Stimulated activated CD4-positive, alpha-beta T cell treated with anti-CD3 and anti-CD28 coated beads, Interleukin-12 subunit alpha, Interleukin-12 subunit beta, amount 100 ng/mL, for 4 hours (primary cell): ENCODE measurements at places on chromosomes 5 and 9.

GRCh38 chr9:136295055-136295454 lies 8.8 kb downstream of the CCDC187 start:
- no peak for DNase-seq

DNA sequence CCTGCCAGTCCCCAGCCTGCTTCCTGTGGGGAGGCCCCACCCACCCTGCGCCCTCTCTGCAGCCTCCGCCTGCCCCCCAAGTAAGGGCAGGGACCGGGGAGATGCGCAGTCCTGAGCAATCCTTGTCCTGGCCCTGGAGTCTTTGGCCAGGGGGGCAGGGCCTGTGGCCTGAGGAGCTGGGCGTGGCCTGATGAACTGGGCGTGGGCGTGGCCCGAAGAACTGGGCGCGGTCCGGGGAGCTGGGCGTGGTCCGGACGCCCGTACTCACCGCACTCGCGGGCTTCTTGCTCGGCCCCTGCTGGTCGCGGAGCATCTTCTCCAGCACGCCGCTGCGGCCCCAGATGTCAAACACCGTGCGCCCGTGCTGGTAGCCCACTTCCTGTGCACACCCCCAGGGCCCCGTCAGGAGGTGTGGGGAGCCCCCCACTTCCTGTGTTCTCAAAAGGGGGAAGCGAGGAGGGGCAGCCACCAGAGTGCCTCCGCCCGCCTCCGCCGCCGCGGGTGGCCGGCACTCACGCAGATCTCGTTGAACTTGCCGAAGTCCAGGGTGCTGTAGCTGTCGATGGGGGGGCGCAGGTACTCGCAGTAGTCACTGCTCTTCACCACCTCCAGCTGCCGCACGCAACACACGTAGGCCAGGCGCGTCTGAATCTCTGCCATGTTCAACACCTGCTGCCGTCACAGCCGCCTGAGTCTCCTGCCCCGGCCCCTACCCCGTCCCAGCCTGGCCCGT lies 2.7 kb upstream of the NSMF start:
- DNase-seq = peak; percentile 63

DNA sequence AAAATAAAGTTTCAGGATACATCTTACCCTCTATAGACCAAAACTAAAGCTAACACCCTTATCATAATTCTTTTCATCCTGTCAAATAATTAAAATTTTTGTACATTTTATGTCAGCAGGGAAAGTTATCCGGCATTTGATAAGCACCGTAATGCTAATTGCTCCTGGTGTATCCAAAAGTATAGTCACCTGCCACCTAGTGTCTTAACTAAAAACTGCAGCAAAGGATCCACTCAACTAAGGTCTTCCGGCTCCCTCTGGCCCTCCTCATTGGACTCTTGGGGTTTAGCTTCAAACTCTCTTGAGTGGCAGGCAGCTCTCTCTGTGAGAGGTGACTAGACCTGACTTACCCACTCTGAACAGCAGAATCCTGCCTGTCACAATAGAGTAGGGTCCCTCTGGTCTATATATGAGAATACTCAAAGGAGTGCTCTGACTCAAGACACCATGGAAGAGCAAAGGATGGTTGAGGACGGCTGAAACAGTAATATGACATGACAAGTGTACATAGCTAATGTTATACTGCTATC lies 60.4 kb upstream of the CAST start:
- peak; percentile 5 for DNase-seq

GRCh38 chr5:63573380-63573779 lies 388.9 kb downstream of the HTR1A start:
- DNase-seq = no peak

DNA sequence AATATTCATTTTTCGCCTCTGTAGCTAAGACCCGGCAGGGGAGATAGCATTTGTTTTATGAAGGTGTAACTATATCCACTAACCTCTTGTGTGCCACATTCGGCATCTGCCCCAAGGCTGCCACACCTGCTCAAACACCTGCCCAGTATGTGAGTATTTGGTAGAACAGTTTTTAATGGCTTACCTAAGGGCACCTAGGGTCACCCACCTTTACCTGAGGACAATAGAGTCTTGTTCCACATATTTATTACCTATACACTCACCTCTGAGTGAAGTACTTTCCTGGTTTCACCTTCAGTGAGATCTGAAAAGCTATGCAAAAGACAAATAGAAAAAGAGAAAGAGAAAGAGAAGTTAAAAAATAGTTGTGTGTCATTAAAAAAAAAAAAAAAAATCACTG lies 68.0 kb upstream of the PIP5K1B start:
- DNase-seq = no peak

- DNase-seq = no peak
Measured at GRCh38 chr5:9498541-9499497, 47.1 kb downstream of the SEMA5A start.

DNA sequence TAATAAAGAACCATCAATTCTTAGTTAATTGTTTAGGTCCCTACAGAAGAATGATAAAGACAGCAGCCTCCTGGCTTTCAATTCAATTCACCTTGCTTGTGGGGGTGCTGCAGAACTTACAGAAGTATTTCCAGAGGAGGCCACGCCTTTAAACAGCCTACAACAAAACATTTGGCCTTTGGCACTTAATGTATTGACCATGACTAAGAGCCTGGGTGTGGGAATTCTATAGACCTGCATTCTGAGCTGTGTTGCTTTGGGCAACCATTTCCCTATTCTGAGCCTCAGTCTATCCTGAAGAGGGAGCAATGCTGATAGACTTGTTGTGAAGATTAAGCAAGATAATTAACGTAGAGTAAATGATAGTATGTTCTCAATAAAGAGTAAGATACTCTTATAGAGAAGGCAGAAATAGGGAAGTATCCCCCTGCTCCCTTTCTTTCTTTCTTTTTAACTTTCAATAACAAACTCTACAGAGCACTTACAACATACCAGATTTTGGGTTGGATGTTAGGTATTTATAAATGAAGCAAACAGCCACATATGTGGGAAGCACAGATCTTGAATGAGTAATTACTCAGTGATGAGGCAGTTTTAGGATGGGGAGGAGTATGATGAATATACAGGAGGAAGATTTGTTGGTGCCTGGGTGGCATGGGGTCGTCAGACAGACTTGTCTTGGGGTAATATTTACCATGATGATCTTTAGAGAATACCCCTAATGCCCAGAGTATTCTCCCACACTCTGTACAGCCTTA lies 28.4 kb downstream of the PAPPA start:
- DNase-seq = no peak

DNA sequence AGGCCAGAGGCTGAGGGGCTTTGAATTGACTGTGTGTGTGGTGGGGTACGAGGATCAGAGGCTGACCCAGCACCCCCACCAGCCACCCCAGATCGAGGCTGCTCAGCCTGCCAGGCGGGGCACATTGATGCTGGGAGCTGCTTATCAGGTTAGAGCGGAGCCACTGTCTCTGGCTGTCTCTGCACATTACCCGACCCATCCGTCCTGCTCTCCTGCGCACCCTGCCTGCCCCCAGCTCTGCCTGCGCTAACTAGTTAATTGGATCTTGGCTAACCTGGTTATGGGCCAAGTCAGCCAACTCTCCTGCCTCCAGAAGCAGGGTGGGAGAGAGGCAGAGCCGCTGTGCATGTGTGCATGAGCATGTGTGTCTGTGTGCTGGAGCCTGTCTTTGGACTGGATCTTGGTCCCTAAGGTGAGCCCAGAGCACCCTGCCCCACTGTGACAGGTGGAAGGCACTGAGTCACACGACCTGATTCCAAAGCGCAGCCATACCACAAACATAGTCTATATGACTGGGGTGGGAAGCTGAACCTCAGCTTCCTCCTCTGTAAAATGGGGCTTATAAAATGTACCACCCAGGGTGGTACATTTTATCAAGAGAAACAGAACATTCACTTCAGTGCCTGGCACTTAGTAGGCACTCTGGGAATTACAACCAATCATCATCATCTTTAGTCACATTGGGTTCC lies 39.7 kb downstream of the PCDH1 start:
- no peak for DNase-seq

DNA sequence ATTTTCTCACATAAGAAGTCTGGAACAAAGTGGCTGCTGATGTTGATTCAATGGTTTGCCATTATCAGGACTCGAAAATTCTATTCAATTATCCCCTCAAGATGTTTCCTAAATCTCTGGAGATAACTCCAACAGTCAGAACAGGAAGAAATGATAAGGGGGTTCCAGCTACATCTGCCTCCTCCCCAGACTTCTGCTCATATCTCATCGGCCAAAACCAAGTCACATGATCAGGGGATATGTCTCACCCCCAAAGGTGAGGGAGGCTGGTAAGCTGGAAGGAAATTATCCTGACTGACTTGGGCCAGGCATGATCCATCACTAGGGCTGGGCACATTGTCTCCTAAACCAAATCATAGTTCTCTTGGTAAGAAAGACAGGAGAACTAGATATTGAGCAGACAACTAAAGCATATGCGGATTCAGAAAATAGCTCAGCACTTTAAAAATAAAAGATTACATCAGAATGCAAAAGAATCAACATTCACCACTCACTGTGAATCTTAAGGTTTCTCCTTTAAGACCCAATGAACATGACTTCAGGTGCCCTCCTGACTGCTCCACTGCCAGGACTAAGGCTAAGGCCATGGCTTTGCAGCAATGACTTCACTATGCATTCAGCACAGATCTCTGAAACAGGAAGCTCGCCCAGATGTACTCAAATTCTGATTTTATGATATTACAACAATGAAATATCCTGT lies 306.3 kb downstream of the ENC1 start:
- DNase-seq = no peak

- no peak for DNase-seq
Measured at GRCh38 chr9:6414247-6414641, 1.2 kb downstream of the UHRF2 start.

DNA sequence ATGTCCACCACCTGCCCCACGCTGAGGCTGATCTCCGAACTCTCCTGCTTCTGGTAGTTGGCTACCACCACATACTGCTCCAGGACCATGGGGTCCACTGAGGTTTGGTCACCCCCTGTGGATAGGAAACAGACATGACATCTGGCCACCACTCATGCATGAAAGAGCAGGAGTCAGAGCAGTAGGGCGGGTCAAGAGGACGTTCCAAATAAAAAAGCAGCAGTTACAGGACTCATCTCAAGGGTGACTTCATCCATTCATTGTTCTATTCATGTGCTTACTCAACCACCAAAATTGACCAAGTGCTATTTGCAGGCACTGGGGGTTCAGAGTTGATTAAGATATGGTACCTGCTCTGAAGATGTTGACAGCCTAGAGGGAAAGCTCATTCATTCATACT lies 79.2 kb upstream of the UBTD2 start:
- DNase-seq = no peak

DNA sequence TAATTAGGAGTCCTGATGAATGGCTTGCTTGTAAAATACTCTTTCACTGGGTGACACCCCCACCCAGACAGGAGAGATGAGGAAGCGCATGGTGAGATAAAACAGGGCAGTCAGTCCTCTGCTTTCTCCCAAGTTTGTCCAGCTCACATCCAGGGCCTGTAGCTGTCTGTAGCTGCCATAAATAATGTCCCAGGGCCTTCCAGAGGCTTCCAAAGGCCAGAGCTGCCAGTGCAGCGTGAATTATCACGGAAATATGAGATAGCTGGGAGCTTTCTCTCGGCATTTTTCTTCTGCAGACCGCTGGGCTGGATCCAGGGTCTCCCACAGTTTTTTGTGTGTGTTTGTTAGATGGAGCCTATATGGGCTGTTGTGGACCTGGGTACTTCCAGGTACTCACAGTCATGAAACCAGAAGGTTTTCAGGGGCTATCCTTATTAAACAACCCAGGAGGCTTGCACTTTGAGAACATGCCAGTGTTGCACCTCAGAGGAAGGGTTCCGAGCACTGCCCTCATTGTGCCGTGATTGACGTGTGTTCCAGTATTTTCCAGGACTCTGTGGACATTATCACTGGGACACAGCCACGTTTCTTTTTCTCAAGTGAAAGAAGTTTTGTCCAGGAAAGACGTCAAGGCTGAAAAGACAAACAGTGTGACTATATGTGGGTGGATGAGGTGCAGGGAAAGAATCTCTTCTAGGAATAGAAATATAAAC lies 117.5 kb downstream of the FGF1 start:
- no peak for DNase-seq

DNA sequence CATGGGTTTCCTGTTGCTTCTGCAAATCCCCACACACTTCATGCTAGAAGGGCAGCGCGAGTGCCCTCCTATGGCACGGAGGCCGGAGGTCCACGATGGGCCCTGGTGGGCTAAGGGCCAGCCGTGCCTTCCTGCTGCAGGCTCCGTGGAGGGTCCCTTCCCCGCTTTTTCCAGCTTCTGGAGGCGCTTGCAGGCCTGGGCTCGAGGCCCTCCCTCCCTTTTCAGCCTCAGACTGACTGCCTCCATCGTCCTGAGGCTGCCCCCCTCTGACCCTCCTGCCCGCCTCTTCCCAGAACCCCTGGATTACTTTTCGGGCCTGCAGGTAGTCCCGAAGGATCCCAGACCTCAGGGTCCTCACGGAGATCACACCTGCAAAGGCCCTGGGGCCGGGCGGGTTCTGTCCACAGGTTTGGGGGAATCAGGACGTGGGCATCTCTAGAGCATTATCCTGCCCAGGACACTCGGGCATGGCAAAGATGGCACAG lies 3.2 kb upstream of the TERT start:
- DNase-seq = no peak

DNA sequence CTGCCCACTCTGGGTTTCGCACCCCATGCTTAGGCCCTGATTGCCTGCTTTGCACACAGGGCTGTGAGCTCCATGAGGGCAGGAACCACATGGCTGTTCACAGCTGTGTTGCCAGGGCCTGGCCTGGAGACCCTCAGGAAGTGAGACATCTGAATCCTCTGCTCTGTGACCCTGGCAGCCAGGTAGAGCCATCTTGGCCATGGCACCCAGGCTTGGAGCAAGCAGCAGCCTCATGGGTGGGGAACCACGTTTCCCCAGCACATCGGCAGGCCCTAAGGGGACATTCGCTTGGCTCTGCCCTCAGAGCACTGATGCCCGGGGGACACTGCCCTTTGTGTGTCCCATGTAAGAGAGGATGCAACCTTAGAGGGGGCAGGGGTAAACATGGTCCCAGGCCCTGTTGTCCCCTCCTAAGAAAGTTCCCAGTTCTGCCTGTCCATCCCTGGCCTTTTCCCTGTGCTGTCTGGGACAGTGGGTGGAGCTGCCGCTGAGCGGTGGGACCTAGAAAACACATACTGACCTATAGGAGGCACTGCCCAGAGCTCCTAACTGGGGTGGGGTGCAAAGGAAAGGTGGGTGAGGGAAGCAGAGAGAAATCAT lies 144.1 kb upstream of the IER5L start:
- no peak for DNase-seq

DNA sequence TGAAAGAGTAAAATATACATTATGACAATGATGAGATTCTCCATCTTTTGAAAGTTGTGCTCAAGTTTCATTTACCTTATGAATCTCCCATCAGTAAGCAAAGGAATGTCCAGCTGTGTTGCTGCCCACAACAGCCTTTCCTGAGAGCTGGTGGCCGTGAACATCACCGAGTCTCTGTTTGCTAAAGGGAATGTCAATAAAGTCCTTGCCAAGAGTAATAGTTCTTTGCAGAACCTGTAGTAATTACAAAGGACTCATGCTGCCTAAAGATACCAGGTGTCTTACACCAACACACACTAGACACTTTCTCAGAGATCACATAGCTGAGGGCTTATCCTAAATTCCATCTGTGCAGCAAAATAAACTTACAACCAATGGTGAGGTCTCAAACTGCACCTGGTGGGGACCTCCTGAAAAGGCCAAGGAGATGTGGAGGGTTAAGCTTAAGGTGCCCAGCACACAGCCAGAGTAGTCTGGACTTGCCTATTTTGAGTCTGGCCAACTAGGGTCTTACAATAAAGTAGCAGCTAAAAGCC lies 111.1 kb upstream of the DAPK1 start:
- DNase-seq = no peak

- no peak for DNase-seq
Measured at GRCh38 chr5:142837081-142837725, 67.0 kb downstream of the ARHGAP26 start.
